ENCODE measurements at places on chromosomes 2 and 18.

DNA sequence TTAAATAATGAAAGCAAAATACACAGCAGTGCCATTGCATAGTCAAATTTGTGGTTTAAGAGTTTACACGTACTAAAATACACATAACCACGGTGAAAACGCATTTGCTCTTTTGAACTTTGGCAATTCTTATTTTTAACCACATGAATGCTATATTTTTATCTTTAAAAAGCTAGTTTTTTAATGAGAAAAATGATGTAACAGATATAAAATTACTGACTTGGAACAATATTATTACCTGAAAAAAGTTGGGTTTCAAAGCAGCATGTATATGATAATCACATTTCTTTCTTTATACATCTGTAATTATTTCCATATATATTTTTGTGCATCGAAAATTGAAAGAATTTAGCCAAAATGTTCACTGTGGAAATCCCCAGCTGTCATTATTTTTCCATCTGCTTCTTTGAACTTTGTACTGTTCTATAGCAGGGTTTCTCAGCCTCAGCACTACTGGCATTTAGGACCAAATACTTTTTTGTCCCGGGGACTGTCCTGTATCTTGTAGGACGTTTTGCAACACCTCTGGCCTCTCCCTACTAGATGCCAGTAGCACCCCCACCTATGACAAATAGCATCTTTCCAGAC lies 75.9 kb upstream of the CAB39 start:
- no peak for DNase-seq

GRCh38 chr18:58364876-58365528 lies 263.9 kb downstream of the ALPK2 start:
- no peak for DNase-seq

DNA sequence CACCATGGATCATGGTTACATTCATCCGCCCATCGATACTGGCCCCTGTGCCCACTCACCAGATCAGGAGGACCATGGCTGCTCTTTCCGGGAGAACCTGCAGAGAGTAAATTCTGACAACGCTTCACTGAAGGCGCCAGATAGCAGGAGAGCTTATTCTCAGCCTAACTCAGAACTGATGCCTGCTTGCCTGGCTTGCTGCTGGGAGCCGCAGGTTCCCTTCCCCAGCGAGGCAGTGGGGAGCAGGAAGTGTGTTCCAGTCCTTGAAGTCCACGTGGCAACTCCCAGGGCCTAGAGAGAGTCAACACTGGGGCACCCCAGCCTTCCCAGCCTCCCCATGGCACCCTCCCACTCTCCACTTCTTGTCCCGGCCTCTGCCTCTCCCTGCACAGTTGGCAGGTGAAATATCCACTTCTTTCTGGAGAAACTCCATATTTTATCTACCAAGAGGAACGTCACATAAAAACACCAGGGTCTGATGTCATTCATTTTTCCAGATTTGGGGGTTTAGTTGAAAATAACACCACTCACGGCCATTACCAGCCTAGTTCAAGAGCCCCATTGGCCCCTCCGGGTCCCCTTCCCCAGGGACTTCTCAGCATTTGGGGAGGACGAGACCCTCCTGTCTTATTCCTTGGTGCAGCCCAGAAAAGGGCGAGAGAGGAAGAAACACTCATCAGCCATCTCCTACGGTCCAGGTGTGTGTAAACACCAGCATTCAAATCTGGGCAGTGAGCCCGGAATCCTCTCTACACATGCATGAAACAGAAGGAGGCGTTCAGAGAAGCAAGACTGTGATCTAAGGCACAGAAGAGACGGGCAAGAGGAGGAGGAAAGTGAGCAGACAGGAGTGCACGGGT lies 3.5 kb upstream of the TUBB6 start:
- DNase-seq = no peak

GRCh38 chr2:26558271-26559043 lies 80.5 kb upstream of the OTOF start:
- no peak for DNase-seq

GRCh38 chr2:113831161-113831560 lies 58.7 kb upstream of the ACTR3 start:
- DNase-seq = no peak

GRCh38 chr2:36459725-36460137 lies 104.2 kb downstream of the CRIM1 start:
- no peak for DNase-seq

GRCh38 chr2:175741164-175741563 lies 260.9 kb downstream of the LNPK start:
- DNase-seq = no peak

GRCh38 chr2:68766376-68766845 lies 31.8 kb downstream of the ARHGAP25 start:
- no peak for DNase-seq

GRCh38 chr2:118520246-118520645 lies 327.2 kb downstream of the EN1 start:
- no peak for DNase-seq

GRCh38 chr18:59006461-59007067 lies 133.1 kb upstream of the SEC11C start:
- DNase-seq = no peak

DNA sequence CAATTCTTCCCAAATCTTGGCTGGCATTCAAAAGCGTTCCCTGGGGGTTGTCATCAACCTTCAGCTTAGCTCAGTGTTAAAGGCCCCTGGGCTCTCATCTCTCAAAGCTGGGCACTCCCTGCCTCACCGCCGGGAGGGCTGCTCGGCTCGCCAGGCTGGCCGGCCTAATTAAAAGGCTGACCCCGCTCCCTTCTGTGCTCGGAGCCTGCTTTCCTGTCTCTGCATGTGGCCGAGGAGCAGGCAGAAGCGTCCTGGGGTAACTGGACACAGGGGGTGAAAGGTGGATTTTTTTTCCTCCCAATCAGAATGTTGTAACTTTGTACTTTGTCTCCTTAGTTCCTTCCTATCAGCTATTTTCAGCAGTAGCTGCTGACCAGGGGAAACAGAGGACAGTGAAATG lies 231.1 kb downstream of the GBX2 start:
- no peak for DNase-seq

DNA sequence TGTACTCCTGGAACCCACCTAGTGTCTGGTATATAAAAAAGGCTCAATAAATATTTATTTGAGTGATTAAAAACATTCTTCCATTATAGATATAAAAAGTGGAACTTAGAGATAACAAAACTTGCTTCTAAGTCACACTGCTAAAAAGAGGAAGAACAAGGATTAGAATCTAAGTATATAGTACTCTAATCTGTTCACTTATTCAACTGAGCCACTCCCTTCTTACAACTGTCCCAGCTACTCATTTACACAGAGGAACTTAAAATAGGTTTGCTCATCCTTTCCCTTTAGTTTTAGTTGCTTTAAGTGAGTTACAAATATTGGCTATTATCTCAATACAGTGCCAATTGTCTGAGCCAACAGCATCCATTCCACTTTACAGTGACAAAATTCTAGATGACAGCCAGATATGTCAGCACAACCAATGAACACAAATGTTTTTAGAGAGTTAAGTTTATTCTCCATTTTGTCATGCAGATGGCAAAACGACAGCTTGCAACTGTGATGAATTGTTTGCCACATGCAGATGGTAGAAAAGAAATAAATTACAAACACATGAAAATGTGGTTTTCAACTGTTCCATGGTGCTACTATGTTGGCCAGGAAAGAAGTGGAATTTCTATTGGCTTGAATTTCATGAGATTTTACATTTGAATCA lies 280.7 kb upstream of the ZC3H15 start:
- DNase-seq = no peak

DNA sequence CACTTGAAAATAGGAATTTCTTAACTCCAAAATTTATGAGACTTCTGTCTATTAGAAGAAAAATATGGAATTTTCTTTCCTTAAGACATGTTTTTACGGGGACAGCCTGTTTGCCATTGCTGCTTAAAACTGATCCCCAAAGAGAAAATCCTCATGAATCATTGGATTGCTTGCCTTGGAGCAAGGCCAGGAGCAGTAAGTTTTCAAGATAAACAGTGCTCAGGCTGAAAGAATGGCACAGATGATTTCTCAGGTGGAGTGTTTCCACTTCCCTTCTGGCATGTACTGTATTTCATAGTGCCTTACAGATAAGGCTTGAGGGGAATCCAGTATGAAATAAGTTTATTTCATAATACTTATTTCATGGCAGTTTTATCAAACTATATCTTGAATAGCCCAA lies 74.3 kb upstream of the MMADHC start:
- no peak for DNase-seq

DNA sequence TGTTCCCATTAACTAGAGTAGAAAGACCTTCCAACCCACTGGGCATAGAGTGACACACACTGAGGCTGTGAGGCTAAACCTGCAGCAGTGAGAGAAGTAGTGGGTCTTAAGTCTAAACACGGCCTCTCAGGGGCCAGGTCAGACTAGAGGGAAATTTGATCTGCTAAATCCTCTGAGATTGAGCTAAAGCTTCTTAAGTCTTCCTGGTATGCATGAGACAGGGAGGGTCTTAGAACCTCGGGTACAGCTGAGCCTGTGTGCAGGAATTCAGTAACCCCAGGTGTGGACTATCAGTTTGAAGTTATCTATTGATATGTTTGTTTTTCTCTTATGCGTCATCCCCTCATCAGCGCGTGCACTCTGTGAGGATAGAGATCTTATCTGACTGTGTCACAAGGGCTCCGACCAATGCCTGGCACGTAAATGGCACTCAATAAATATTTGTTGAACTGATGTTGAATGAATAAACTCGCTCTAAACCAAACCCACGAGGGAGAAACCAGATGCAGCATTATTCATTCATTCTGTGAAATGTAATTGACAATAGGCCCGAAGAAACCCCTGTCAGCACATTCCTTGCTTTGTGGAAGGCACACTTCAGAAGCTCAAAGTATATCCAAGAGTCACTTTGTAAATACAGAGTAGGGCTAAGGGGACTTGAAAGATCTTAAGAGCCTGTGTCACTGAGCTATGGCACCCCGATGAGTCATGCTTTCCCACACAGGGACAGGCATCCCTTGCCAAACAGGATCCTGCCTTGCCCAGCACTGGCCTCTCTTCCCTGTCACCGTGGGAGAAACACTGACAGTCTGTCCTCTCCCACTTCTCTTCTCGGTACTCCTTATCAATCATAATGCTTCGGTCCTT lies 21.7 kb upstream of the RAB10 start:
- no peak for DNase-seq

GRCh38 chr18:77052983-77053309 lies 79.6 kb downstream of the MBP start:
- no peak for DNase-seq

DNA sequence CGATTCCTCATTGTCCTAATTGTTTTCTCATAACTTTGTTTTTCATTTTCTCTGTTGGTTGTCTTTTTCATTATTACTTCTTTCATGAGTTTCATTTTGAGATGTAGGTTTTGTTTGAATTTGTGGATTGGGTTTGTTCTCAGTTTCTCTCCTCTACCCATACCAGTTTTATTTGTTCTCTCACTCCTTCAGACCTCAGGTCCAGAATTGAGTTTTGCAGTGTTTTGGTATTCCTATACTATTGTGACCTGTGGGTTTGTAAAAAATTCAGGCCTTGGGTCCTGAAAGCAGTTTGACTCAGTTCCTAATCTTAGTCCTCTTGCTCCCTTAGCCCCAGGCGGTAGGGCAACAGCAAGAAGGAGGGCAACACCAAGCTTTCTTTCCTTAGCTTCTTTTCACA lies 28.3 kb upstream of the UBE2E3 start:
- no peak for DNase-seq

DNA sequence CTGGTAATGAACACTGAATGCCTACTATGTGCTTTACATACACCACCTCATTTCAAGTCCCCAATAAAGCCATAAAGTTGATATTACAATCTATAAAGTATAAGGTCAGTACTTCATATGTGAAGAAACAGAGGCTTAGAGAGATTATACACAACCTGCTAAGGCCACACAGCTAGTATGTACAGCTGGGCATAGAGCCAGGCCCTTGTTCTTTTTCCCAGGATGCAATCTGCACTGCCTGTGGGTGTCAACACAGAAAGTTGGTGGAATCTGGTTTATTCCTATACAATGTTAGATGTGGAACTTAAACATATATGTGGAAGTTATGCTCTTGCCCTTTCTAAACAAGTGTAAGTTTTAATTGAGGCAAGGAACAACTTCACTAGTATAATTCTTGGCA lies 32.8 kb downstream of the INSIG2 start:
- DNase-seq = no peak

DNA sequence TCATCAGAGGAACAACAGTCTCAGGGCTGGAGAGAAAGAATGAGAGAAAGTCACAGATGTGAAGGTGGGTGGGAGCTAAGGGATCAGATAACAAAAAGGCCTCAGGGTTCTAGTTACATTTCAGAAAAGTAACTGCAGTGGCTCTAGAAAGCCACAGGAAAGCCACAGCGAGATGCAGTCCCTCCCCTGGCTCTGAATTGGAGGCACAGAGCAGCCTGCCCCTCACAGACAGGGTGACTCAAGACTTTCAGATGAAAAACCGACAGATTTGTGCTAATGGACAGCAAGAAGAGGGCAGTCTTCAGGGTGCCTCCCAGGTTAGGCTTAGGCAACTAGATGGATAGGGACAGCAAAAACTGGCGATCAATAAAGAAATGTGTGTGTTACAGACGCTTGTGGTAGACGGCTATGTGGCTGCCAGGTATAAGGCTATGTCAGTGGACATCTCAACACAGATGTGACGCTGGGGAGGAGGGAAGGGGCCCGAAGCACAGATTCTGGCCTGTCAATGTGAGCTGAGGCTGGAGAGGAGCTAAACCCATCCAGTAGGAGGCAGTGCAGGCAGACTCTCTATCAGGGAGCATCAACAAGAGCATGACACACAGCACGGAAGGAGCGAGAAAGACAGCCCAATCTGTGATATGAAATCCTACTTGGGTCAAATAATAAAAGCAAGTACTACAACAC lies 26.2 kb downstream of the UNC50 start:
- no peak for DNase-seq

- DNase-seq = no peak
Measured at GRCh38 chr2:199940373-199940772, 14.9 kb downstream of the TYW5 start.

DNA sequence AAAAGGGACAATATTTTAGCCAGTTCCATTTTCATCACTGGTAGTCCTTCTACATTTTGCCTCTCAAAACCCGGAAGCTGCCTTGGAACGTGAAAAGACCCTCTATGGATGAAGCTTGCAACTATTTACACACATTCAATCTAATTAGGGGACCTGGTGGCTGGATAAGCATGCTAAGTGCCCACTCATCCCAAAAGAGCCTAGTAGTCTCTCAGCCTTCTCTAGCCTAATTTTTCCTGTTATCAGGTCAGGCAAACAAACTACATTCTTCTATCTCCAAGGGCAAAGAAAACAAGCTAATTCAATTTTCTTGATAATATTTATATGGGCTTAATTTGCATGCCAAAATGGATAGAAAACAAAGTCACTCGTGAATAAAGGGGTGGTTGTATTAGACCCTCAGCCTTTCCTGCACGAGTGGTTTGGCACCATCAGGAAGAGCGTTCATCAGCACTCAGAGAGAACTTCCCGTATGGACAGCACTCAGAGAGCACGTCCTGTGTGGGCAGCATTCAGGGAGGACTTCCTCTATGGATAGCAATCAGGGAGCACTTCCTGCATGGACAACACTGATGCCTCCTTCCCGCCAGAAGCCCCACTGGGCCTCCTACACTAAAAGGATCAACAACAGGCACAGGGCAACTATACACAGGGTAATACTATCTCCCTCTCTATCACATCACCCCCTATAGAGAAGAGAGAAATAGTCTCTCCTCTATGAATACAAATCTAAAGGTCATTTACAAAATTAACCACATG lies 122.2 kb downstream of the RBMS1 start:
- DNase-seq = no peak

GRCh38 chr2:127644066-127645025 lies 1.6 kb upstream of the GPR17 start:
- DNase-seq = no peak
